GM10248 (cell line): ENCODE measurements at places on chromosomes 13 and 19.

DNA sequence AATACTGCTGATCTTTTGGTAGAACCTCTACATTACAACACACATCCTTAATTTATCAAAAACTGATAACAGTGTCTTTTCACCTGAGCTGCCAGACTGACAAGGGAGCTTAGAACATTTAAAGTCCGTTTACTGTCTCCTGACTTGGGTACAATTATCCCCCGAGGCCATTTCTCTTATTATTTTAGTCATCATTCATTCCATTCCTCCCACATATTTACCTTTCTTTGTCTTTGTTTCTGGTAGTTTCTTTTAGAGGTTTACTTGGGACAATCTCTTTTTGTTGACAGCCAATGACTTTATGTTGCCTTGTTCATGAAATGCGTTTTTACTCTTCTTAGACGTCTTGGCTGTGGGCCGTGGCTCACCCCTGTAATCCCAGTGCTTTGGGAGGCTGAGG, 186.9 kb downstream of the PCCA start:
- DNase-seq = no peak

- peak; percentile 94 for DNase-seq
Observed at GRCh38 chr19:4304538-4305256, at the start of gene FSD1. FSD1 (plus strand) TSS chr19:4304598; CDS start chr19:4304747, 149 bp downstream.

DNA sequence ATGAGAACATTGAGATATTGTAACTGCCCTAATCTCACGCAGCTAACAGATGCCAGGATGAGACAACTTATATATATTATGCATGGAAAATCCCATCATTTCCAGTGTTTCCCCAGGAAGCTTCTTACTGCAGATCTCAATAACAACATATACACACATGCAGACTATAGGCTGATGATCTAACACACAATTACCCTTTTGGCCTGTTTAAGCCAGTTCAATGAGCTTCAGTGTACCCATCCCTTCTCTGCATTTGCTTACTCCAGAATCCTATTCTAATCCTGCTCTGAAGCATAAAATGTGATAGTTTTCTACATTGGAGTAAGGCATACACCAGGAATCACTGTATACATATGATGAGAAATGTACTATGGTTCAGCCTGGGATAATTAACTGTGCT, 489.4 kb downstream of the SUCLA2 start:
- DNase-seq = no peak

- no peak for DNase-seq
Observed at GRCh38 chr13:46520166-46520565, 32.8 kb upstream of the LRCH1 start.

GRCh38 chr13:110801044-110801443, 87.5 kb downstream of the ING1 start:
- DNase-seq = no peak

DNA sequence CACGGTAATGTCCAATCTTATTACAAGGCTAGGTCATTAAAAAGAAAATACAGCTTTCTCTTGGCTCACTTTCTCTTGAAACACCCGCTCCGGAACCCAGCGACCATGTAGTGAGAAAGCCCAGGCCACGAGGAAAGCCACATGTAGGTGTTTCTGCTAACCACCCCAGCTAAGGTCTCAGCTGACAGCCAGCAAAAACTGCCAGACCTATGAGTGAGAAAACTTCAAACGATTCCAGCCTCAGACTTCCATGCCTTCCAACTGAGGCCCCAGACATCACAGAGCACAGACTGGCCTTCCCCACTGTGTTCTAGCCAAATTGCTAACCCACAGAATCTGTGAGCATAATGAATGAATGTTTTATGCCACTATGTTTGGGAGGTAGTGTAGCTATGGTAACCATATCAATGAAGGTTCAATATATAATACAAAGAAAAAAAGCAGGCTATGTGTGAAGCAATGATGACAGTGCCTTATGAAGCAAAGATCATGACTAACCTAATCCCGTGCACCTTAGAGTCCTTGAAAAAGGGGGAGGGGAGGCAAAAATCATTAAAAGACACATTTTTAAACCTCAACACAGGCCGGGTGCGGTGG, 11.9 kb upstream of the TPTE2 start:
- DNase-seq = no peak

DNA sequence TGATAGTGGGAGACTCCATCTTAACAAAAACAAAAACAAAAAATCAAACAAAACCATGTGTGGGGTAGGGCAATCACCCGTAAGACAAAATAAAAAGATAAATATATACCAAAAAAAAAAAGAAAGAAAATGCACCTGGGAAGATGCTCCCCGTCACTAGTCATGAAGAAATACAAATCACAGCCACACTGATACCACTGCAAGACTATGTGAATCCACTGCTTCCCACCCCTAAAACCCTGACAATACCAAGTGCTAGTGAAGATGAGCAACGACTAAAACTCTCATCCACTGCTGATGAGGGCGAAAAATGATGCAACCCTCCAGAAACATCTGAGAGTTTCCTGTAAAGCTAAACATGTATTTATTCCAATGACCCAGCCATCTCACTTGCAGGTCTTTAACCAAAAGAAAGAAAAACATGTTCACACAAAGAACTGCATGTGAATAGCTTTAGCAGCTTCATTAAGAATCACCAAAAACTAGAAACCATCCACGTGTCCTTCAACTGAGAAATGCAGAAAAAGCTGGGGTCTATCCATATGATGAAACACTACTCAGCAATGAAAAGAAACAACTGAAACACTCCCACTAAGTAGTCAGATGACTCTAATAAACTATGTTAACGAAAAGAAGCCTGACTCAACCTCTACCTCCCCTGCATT, 31.7 kb downstream of the BRD4 start:
- no peak for DNase-seq

- peak; percentile 2 for DNase-seq
Observed at GRCh38 chr19:29372921-29373797, 152.6 kb upstream of the VSTM2B start.

- DNase-seq = no peak
Observed at GRCh38 chr19:41323023-41323422, 13.1 kb downstream of the CCDC97 start.

DNA sequence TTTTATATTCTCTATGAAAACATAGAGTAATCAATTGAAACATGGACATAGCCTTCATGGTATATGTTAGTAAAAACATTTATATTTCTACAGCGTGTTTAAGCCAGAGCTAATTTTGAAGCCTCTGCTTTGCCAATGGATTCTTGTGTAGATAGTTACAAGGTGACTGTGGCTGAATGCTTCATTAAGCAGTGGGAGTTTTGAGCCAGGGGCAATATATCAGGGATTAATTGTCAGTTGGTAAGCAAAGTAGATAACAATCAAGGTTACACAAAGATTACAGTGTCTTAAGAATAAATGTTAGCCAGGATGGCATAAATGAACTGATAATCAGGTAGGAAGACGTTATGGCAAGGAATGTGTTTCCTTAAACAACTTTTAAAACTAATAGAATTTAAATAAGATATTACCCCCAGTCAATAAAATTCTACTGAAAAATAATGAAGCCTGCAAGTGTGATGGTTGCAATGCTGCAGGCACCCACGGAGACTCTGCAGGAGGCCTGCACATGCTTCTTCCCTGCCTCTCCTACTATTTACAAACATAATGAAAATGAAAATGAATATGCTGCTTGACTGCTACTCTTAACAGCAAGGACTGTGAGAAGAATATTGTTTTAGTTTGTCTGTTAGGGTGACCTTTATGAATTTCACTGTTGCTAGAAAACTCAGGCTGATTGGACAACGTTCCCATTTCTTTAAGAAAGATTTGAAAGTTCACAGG, 588.5 kb downstream of the GPC5 start:
- no peak for DNase-seq

DNA sequence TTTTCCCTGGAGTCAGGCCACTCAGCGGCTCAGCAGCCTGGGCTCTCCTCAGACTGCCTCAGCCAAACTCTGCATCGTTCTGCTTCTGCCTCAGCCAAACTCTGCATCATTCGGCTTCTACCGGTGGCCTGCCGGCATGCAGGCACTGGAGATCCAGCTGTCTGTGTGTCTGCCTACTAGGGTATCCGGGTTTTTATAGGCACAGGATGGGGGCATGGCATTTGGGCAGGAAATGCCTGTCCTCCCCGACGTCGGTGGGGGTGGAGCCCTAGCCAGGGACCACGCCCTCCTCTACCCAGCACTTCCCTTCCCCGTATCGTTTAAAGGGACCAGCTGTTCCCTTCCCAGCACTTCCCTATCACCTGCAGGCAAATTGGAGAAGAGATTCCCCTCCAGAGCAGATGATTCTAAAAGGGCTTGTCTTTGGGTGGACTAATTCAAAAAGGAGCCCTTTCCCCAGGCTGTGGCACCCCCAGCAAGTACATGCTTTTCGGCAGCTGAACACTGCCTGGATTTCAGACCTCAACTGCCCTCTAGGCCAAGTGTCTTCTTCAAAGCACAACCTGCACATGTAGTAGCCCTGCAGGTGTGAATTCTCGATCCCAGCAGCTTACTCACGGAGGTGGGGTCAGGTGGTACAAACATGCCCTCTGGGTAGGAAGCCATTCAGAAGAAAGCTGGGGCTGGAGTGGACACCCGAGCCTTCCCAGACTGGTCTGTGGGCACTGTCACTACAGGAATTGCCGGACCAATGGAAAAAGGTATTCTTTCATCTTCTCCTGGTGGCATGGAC, 25.4 kb upstream of the GPR12 start:
- no peak for DNase-seq

DNA sequence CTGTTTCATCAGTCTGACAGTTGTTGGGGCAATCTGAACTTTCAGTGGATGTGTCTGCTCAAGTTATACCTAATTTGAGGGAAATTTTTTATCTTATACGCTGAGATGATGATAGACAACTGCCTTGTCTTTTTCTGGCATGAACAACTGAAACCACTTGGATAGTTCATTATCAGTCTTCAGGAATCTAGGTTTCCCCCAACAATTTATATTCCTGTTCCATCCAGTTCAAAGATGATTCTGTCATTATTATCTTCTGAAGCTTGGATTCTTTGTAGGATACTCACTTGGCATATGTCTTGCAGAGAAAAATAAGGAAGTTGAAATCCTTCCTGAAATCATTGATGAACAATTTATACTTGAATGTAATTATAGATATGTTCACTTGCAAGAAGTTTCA, 193.7 kb downstream of the LMO7 start:
- no peak for DNase-seq

DNA sequence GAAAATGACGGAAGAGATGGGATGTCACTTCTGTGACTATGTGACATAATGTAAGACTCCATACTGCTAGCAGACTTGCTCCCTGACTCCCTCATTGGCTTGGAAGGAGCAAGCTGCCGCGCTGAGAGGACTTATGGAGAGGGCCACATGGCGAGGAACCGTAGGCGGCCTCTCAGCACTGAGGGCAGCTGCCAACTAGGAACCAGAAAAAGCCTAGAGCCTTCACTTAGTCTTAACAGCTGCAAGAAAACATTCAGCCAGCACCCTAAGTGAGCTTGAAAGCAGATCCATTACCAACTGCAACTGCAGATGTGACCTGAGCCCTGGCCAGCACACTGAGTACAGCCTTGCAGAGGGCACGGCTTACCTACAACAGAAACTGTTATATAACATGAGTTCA, 33.9 kb downstream of the USP12 start:
- no peak for DNase-seq

DNA sequence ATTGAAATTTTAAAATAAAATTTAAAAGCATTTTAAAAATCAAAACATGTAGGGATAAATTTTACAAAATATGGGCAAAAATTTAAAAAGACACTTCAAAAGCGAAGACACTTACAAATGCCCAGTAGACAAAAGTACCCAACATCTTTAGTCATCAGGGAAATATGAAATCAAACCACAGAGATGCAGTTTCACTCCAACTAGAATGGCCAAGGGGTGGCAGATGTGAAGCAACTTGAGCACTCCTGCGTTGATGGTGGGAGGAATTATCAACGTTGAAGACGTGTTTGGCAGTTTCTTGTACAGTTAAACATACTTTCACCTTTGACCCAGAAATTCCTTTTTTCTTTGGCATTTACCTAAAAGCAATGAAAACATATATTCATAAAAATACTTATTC, 518.0 kb upstream of the SGCG start:
- no peak for DNase-seq

- DNase-seq = no peak
Observed at GRCh38 chr13:42571895-42572294, 2.1 kb upstream of the TNFSF11 start.

DNA sequence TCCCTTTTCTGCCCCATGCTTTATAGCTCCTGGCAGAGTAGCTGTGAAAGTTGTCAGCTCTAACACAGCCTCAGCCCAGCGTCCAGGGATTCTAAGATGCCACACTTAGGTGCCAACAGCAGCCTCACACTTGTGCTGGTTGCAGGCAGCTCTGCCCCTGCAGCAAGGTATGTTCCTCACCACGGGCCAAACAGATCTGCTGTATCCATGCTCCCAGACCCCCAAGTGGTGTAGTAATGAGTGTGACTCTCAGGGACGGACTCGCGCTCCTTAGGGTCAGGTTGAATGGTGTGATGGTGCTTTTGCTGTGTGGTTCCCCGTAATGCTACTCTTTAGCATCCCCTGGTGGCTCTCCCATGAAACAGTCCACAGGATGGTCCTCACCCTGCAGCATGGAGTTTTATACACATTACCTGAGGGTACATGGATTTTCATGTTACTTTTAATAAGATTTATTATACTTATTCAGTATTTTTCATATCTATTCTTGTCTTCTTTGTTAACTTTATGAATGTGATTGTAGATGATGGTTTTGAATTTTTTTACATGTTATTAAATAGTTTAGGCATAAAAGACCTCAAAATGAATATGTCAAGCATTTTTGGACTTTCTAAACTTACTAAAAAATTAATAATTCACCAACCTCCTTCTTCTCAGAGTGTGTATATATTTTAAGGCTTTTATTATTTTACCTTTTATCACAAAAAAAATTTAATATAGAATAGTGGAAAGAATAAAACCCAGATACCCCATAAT, 232.5 kb downstream of the SLC7A1 start:
- peak; percentile 75 for DNase-seq

DNA sequence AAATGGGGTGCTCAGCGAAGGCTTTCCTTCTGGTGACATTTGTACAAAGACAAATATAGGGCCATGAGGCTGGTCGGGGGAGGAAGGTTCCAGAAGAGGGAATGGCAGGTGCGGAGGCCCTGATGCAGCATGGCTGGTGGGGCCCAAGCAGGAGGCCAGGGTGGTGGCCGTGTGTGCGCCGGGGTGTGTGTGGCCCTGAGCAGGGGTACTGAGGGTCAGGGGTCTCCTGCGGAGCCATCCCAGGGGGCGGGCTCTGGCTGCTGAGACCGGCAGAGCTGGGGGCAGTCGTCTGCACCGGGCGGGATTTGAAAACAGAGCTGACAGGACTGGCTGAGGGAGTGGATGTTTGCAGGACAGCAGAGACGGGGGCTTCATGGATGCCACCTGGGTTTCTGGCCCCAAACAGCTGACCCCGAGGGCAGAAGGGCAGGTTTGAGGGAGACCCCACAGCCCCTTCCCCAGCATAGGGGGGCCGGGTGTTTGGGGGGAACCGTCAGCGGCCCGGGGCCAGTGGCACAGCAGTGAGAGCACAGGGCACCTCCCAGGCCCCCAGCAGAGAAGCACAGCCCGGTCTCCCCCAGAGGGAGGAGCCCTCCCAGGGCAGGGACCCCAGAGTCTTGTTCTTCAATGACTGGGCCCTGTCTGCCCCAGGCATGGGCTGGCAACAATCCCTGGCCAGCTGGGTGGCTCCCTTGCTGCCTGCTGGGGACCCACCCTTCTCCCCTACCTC, 11.4 kb downstream of the PIAS4 start:
- DNase-seq = no peak

- DNase-seq = peak; percentile 62
Observed at GRCh38 chr13:24741016-24741662, 22.8 kb upstream of the RNF17 start.
